NT2/D1 (cell line): ENCODE measurements at places on chromosomes 6 and 20.

DNA sequence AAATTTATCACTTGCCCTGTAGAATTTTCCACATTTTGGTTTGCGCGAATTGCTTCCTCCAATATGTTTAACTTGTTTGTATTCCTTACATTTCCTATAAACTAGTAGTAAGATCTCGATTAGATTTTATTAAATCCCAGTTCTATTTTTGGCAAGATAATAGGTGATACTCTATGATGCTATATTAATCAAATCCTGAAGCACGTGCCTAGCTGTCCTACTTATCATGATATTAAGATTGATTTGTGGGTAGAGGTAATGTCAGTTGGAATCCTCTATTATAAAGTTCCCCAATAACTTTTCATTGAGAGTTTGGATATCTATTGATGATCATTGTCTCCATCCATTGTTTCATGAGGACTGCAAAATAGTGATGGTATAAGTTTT is 82.8 kb upstream of the RIPOR2 start:
- DNase-seq, result no peak

GRCh38 chr20:4453359-4453758 is 268.4 kb upstream of the PRND start:
- DNase-seq, result no peak

DNA sequence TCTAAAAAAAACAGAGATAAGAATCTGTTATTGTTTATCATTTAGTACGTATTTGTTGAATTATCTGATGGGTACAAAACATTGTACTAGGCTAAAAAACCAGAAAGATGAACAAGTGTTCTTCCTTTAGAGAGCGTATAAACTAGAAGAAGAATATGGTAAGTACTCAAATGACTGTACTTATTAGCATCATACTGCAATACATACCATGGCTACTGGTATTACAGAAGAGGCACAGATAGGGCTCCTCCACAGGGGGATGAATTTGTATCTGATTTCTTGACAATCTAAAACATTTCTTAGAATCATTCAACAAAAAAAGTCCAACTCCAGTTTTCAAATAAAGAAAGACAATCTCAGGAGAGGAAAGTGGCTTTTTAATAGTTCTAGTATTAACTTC is 118.0 kb upstream of the THEMIS start:
- no peak for DNase-seq

DNA sequence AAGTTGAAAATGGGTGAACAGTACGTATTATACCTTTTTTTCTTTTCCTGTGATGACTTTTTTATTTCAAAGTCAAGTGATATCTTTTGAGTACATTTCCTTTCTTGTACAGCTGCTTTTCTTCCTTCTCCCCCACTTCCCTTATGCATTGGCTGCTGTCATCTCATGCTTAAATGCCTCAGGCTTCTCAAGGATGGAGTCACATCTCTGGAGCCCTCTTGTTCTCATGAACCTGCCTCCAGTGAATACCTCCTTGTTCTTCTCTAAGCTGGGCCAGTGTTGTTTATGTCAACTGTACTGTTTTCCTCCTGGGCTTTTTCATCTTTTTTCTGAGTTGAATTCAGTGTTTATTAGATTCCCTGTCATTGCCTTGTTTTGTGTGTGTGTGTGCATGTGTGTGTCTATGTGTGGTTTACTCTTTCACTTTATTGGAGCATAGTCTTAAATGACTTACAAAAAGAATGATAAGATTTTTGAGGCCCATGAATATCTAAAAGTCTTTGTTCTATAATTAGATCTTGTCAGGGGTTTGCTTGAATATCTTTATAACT is 23.6 kb downstream of the STXBP5 start:
- no peak for DNase-seq

GRCh38 chr6:21507811-21508210 is 85.7 kb upstream of the SOX4 start:
- DNase-seq, result no peak

DNA sequence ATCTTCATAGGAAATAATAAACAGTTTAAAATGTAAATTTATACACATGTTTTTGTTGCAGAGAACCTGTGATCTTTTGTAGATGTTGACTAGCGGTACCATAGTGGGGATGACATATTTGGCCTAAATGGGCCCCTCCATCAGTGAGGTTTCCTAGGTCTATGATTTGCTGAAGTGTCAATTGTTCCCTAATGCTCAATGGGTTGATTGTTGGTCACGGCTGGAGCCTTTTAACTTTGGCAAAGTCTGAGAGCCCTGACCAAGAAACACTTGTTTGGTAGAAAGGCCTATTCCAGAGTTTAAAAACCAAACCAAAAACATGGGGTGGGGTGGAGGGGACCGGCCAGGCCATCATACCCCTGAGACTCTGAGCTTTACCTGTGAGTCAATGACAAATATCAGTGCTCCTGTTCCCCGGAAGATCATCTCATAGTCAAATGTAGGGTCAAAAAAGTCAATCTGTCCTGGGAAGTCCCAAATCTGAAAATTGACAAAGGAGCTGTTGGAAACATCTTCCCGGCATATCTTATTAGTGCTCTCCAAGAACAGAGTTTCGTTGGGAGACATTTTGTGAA is 25.1 kb downstream of the RRAGD start:
- DNase-seq, result no peak

DNA sequence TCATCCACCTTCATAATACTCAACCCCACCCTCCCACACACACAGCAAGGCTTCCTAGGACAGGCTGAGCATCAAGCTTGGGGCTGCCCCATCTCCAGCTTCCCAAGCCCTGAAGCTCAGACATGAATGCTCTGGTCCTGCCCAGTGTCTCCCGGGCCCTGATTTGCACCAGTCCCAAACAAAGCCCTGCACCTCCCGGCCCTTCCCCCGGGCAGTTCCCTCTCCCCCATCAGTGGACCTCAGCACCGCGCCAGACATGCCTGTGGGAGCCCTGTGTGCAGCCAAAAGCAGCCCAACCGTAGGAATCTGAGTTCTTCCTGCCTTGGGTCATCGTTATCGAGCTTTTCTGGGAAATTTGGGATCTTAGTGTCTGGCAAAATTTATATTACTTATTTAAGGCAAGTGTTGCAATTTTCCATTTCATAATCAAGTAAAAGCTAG is 63.5 kb downstream of the THBS2 start:
- no peak for DNase-seq

- no peak for DNase-seq
Measured at GRCh38 chr6:9020001-9020400, 584.7 kb upstream of the SLC35B3 start.

- DNase-seq, result no peak
Measured at GRCh38 chr20:53712212-53712977, 118.8 kb upstream of the ZNF217 start.

- DNase-seq, result no peak
Measured at GRCh38 chr20:18279242-18279641, 9.1 kb upstream of the ZNF133 start.

DNA sequence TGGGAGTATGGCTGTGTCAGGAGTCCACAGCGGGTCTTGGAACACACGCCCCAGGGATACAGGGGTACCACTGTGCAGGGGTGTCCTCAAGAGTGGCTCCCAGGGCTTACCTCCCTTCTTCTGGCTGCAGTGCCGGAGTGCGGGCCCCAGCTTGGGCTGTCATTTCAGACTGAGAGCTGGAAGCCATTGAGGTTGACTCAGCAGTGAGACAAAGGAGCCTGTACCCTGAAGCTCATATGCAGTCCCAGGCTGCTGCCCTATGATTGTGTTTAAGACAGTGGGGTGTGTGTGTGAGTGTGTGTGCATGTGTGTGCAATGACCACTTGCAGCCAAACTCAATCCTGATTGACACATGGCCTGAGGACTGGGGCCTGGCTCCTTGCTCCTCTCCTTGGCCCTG is 167.7 kb upstream of the AFDN start:
- DNase-seq, result no peak

DNA sequence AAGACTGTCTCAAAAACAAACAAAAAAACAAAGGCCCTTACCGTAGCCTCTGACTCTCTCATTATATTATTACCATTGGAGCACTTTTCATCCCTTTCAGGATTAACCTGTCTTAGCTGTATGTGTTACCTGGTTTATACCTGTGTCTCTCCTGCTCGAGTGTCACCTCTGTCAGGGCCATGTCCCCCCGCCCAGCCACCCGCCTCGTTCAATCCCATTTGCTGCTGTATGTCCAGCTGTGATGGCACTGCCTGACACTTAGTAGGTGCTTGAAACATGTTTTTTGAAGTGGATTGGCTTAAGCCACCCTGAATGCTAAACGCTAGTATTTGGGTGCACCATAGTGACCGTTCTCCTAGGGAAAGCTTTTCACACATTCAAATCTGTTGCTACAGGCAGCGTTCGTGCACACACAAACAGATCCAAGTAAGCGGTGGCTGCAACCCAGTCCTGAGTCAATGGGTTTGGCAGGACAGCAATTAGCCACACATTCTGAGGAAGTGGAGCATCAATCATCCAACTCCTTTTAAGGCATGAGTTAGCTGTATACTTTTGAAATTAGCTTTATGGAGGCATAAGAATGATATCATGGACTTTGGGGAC is 98.9 kb upstream of the ZNF217 start:
- DNase-seq, result no peak

DNA sequence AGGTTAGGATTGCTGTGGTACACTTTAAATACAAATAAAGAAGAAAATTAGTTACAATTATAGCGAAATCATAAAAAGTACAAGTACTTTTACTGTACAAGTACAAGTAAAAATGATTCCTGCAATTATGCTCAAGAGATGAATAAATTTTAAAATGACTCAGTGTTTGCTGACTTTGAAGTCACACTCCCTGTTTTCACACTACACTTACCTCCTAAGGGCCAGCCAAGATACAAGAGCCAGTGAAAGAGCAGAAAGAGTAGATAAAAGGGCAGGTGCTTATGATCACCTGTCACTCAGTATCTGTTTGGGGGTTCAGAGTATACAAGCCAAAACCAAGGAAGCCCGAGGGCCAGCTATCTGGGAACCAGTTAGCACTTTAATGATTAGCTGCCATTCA is 41.0 kb upstream of the COL21A1 start:
- no peak for DNase-seq

DNA sequence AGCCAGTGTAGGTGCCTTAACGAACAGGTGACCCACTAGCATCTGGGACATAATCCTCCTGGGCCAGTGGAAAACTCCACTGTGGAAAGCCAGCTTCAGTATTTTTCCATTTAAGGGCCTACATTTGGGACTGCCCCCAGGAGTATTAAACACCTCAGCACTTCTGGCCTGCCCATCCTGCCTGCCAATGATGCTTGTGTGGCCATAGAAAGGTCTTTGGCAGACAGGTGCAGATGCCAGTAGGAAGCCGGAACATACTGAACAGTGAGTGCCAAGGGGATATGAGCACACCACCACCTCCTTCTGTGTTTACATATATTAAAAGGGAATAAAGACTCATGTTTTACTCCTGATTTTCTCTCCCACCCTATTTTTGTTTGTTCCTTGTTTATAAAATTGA is 19.9 kb downstream of the MCM8 start:
- DNase-seq, result no peak

- no peak for DNase-seq
Measured at GRCh38 chr6:85412911-85413430, 36.9 kb upstream of the NT5E start.

DNA sequence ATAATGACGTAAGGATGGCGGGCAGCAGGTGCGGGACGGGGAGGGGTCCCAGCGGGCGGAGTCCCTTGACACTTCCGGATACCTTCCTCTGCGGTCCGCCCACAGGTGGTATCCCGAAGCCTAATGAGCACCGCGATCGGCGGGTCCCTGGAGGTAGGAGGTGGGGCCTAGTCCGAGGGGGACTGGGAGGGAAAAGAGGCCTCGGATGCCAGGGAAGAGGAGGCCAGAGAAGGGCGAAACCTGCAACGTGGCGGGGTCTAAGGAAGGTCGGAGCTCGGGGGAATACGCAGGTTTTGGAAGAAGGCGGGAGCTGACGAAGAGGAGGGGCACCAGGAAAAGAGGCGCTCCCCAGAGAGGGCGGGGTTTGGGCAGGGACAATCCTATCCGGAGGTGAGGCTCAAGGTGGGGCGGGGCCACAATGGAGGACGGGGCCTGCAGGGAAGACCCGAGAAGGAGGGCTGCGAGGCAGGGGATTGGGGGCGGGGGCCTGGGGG is 3.7 kb downstream of the PRSS16 start:
- peak; percentile 72 for DNase-seq

- DNase-seq, result no peak
Measured at GRCh38 chr6:70857387-70858077, 99.3 kb downstream of the B3GAT2 start.

- DNase-seq, result no peak
Measured at GRCh38 chr6:2877057-2877882, 25.8 kb downstream of the SERPINB9 start.

- DNase-seq, result no peak
Measured at GRCh38 chr20:17612287-17612991, 42.6 kb downstream of the DSTN start.

DNA sequence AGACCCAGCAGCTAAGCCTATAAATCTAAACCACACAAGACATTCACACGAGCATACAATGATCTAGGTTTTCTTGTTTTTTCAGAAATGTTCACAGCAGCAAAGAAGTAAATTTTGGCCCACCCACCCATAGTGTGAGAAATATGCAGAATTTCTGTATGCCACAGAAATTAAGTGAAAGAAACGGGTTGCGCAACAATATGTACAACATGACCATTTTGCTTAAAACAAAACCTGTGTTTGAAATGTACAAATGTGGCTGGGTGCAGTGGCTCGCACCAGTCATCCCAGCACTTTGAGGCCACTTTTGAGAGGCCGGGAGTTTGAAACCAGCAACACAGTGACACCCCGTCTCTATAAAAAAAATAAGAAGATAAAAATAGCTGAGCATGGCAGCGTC is 9.4 kb downstream of the SALL4 start:
- DNase-seq, result no peak

GRCh38 chr6:108728826-108729225 is 119.4 kb upstream of the ARMC2 start:
- no peak for DNase-seq

GRCh38 chr6:16872543-16873235 is 111.4 kb upstream of the ATXN1 start:
- no peak for DNase-seq

GRCh38 chr6:152428126-152428525 is 209.0 kb downstream of the SYNE1 start:
- DNase-seq, result no peak

DNA sequence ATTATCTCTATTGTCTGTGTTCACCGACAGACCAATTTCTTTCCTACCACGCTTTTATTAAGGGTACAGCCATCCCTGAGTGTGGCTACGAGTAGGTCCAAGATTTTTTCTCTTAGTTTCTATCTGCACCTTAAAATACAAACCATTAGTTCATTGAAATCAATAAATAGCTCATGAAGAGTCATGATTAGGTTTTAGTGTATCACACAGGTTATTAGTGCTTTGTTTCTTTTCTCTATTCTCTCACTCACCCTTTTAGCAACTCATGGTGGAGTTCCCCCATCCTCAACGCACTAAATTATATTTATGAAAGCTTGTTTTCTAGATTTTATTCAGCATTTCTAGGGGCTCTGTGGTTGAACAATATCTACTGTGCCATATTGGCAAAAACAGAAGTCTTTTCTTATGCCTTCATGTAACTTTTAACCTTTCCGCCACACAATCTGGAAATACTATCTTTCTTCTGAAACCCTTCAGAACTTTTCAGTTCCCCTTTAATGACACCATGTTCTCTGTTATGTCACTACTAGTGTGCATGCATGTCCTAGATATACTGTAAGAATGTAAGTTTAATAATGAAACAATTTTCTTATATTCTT is 128.2 kb upstream of the LAMA2 start:
- no peak for DNase-seq
